ENCODE measurements at places on chromosomes 6 and 20. TPM values are rescaled to one million over a fixed set of nuclear protein-coding genes. Genes with fewer than 3 reads are reported as not detected.
A peak's percentile ranks its signal among the peaks of the same experiment; 100 is the strongest.

Gene PTPRK
- 30.4 TPM for total RNA-seq

Gene NCOA6
- 76.0 TPM for total RNA-seq

Gene BNIP5
- total RNA-seq: not detected

DNA sequence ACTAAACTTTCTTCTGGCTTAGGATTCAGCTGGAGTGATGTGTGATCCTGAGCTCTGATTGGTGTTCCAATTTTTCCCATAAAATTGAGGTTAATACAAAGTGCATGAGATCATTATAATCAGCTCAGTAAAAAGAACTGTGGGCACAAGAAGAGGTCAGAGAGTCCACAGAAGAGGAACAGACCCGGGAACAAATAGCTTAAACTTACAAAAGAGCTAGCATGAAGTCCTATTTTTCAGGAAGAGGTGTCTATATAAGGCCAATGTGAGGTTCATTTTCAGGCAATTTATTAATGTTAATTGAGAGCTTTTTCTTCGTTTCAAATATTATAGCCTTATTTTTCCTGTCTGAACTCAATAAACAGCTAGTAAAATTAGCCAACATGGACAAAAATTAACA lies 26.9 kb upstream of the STX11 start:
- no peaks in the 10 kb centered on the region for H3K4me1 ChIP-seq
- H3K27ac ChIP-seq: no peak overlapping the region
- DNase-seq: no peak
- H3K4me3 ChIP-seq: no peak overlapping the region
- peaks cover 8% of the 10 kb centered on the region for H3K27me3 ChIP-seq
- H3K36me3 ChIP-seq: no peaks in the 10 kb centered on the region

DNA sequence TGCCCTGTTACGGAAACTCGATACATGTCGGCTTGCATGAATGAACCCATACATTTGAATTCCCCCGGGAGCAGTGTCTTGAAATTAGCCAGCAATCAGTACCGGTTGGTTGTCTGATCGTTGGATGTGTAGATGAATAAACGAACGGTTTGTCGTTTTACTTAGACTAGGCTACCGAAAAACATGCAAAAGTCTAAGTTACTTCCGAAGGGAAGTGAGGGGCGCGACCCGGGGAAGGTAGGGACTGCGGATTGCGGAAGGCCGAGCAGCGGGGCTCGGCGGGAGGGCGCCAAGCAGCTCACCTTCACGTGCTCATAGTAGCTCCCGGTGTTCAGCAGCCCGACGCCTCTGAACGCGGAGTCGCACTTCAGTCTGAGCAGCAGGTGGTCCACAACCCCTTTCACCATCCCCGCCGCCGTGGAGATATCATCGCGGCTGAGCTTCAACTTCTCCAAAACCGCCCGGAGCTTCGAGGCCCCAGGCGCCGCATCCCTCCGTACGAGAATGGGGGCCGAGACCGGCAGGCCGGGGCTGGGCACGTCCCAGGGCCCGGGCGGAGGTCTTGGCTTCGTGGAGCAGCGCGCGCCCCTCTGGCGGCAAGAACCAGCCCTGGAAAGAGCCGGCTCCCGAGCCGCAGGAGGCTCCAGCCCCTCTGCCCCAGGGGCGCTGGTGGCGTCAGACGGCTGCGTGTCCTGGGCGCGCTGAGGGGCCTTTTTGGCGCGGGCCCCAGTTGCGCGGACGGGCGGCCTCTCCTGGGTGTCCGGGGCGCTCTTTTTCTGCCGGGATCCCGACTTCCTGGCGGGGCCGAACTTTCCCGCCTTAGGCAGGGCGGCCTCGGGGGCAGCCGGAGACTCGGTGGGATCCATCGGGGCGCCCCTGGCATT lies 632 bp downstream of the CGAS start:
- H3K36me3 ChIP-seq: no peaks in the 10 kb centered on the region
- peak overlapping the region; percentile 62 for H3K4me3 ChIP-seq
- H3K27ac ChIP-seq: no peak overlapping the region
- peak; percentile 8 for DNase-seq

Gene TRAPPC3L
- total RNA-seq: not detected

Gene PPP1R11
- 35.6 TPM for total RNA-seq

DNA sequence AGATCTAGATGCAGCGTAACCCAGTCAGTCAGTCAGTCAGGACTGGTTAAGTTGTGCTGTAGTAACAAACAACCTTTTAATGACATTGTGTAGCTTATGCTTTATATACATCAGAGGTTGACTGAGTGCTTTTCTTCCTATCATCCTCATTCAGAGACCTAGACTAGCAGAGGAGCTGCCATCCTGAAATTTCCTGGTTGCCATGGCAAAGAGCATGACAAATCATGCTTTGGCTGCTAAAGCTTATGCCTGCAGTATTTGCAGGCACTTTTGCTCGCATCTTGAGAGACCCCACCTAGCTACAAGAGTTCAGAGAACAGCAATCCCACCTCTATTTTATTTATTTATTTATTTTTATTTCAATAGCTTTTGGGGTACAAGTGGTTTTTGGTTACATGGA lies 244.0 kb downstream of the BTBD3 start:
- H3K4me3 ChIP-seq: no peak overlapping the region
- H3K4me1 ChIP-seq: no peaks in the 10 kb centered on the region
- no peaks in the 10 kb centered on the region for H3K36me3 ChIP-seq
- H3K27me3 ChIP-seq: no peaks in the 10 kb centered on the region

Gene VIP
- not detected for total RNA-seq

Gene TFAP2C
- 4.0 TPM for total RNA-seq

Gene ADAM33
- 3.0 TPM for total RNA-seq

GRCh38 chr20:45115829-45116228 lies 855 bp upstream of the WFDC5 start:
- no peak overlapping the region for H3K27ac ChIP-seq
- H3K27me3 ChIP-seq: peaks cover 41% of the 10 kb centered on the region
- no peak for DNase-seq
- H3K36me3 ChIP-seq: no peaks in the 10 kb centered on the region
- no peaks in the 10 kb centered on the region for H3K4me1 ChIP-seq

- no peak overlapping the region for H3K27ac ChIP-seq
- peaks cover 6% of the 10 kb centered on the region for H3K27me3 ChIP-seq
- H3K36me3 ChIP-seq: no peaks in the 10 kb centered on the region
Measured at GRCh38 chr20:17925141-17925939, 43.3 kb downstream of the SNX5 start.

- no peaks in the 10 kb centered on the region for H3K27me3 ChIP-seq
- DNase-seq: no peak
- H3K27ac ChIP-seq: no peak overlapping the region
Measured at GRCh38 chr6:18406955-18407749, 20.0 kb downstream of the RNF144B start.

DNA sequence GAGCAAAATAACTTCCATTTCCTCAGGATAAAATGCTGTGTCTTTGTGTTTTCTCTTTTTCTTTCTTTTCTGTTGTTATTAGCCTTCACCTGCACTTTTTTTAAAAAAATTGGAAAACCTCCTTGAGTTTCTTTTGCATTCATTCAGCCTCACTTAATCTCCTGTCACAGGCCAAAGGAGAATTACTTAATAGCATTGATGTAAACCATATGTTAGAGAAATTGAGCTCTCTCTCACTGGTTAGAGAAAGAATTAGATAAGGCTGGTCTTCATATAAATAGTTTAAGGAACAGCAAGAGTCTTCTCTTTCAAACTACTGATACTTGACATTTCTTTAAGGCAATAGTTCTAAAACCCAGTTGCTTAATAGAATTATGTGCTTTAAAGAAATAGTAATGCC lies 564.2 kb downstream of the TFAP2B start:
- H3K36me3 ChIP-seq: no peaks in the 10 kb centered on the region
- H3K4me3 ChIP-seq: no peak overlapping the region
- H3K27me3 ChIP-seq: no peaks in the 10 kb centered on the region
- H3K4me1 ChIP-seq: peaks cover 2% of the 10 kb centered on the region
- no peak overlapping the region for H3K27ac ChIP-seq

- no peak overlapping the region for H3K4me3 ChIP-seq
- H3K4me1 ChIP-seq: peaks cover 10% of the 10 kb centered on the region
- no peak for DNase-seq
Measured at GRCh38 chr6:170087941-170088581, 202.8 kb downstream of the DLL1 start.

DNA sequence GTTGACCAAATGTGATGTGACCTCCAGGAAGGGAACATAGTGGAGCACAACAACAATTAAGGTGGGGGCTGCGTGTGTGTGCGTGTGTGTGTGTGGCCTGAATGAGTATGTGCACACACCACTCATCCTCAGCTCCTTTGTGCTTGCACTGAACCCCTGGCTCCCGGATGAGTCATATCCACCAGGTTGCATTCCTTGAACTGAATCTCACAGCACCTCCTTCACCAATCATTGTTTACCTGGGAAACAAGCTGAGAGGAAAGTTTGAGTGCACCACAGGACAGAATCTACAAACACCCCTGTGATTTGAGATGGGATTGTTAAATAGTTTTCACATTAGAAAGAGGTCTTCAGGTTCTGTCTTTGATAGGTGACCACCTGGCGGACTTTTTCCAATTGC lies 33.7 kb upstream of the GPR6 start:
- H3K36me3 ChIP-seq: no peaks in the 10 kb centered on the region
- H3K27ac ChIP-seq: no peak overlapping the region
- no peak for DNase-seq
- H3K27me3 ChIP-seq: peaks cover 26% of the 10 kb centered on the region
- H3K4me1 ChIP-seq: no peaks in the 10 kb centered on the region

Gene SLC22A7
- 0.37 TPM for total RNA-seq

DNA sequence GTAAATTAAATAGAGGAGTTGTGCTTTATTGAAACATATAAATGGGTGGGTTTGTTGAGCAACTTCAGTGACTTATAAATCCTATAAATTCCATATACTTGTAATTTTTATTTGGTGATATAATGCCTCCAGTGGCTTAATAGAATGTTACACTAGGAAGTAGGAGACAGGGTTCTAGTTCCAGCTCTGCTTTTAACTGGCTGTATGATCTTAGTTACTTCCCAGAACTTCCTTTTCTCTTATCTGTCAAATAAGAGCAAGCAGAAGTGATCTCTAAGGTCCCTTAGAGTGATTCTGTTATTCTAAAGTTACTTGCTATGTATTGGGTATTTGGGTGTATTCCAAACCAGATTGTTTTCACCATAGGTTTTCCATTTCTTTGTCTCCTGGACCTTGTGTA lies 10.2 kb downstream of the ZSCAN23 start:
- no peak overlapping the region for H3K4me3 ChIP-seq
- DNase-seq: no peak
- H3K27me3 ChIP-seq: no peaks in the 10 kb centered on the region

GRCh38 chr6:138719011-138719635 lies 54.4 kb upstream of the CCDC28A start:
- no peaks in the 10 kb centered on the region for H3K27me3 ChIP-seq
- H3K4me3 ChIP-seq: no peak overlapping the region
- no peak overlapping the region for H3K27ac ChIP-seq
- no peaks in the 10 kb centered on the region for H3K36me3 ChIP-seq
- DNase-seq: no peak

GRCh38 chr20:52191916-52192718 lies 538 bp upstream of the ZFP64 start:
- H3K4me1 ChIP-seq: peaks cover 26% of the 10 kb centered on the region
- DNase-seq: peak; percentile 46
- H3K27me3 ChIP-seq: no peaks in the 10 kb centered on the region
- peak overlapping the region; percentile 92 for H3K4me3 ChIP-seq
- peak overlapping the region; percentile 87 for H3K27ac ChIP-seq
- peaks cover 2% of the 10 kb centered on the region for H3K36me3 ChIP-seq

GRCh38 chr20:21706261-21707195 lies 1.1 kb downstream of the PAX1 start:
- H3K36me3 ChIP-seq: no peaks in the 10 kb centered on the region
- H3K27me3 ChIP-seq: peaks cover 98% of the 10 kb centered on the region
- H3K4me3 ChIP-seq: no peak overlapping the region
- no peak overlapping the region for H3K27ac ChIP-seq
- peaks cover 11% of the 10 kb centered on the region for H3K4me1 ChIP-seq

DNA sequence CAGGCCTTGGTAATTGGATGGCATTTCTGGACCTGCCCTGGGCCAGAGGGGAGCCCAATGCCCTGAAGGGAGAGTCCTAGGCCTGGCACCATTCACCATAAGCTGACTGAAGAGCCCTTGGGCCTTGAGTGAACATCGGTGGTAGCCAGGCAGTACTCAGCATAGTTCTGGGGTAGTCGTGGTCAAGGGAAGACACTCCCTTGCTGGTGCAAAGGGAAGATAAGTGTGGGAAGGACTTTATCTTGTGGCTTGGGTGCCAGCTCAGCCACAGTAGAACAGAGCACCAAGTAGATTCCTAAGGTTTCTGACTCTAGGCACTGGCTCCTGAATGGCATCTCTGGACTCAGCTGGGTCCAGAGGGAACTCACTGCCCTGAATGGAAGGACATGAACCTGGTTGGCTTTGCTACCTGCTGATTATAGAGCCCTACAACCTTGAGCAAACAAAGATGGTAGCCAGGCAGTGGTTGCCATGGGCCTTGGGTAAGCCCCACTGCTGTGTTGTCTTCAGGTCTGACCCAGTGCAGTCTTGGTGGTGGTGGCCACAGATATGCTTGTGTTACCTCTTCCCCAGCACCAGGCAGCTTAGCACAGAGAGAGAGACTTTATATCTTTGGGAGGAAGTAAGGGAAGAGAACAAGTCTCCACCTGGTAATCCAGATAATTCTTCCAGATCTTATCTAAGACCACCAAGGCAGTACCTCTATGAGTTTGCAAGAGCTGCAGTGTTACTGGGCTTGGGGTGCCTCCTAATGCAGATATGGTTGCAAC lies 83.5 kb downstream of the PRDM13 start:
- H3K27ac ChIP-seq: no peak overlapping the region
- no peaks in the 10 kb centered on the region for H3K36me3 ChIP-seq
- no peaks in the 10 kb centered on the region for H3K4me1 ChIP-seq
- H3K27me3 ChIP-seq: peaks cover 57% of the 10 kb centered on the region
- DNase-seq: no peak
- H3K4me3 ChIP-seq: no peak overlapping the region

DNA sequence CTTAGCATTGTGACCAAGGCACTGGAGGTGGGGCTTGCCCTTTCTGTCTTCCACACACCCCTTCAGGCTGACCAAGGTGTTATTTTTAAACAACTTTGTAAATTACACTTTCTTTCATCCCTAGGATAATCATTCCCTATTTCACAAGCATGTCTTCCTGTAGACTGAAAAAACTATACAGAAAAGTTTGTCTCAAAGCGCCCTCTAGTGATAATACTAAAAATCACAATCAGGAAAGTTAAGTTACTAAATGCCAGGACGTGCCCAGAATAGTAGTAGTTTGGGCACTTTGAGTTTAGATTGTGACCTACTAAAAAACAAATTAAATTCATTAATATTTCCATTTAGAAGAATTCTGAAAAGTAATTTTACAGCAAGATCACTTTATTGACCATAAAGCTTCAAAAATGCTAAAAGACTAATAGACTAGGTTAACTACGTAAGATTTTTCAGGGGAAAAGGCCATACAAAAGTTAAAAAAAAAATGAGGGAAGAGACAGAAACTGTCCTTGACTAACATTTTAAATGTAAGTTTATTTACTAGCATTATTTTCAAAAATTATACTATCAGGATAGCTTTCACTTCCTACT lies 123.3 kb upstream of the DUSP22 start:
- no peak for DNase-seq
- no peak overlapping the region for H3K4me3 ChIP-seq
- H3K4me1 ChIP-seq: no peaks in the 10 kb centered on the region
- H3K36me3 ChIP-seq: no peaks in the 10 kb centered on the region
- peaks cover 61% of the 10 kb centered on the region for H3K27me3 ChIP-seq
- no peak overlapping the region for H3K27ac ChIP-seq

Data from neural crest cell (in vitro differentiated cells).